ENCODE measurements at places on chromosomes 5 and 9.

- no peak for DNase-seq
- no peaks in the 10 kb centered on the region for H3K36me3 ChIP-seq
- H3K27me3 ChIP-seq, result no peaks in the 10 kb centered on the region
- no peaks in the 10 kb centered on the region for H3K4me1 ChIP-seq
- H3K27ac ChIP-seq, result no peak overlapping the region
Measured at GRCh38 chr5:166302166-166302565, 1989.3 kb upstream of the WWC1 start.

- H3K27ac ChIP-seq, result no peak overlapping the region
- H3K4me3 ChIP-seq, result no peak overlapping the region
- H3K4me1 ChIP-seq, result no peaks in the 10 kb centered on the region
- H3K36me3 ChIP-seq, result no peaks in the 10 kb centered on the region
- DNase-seq, result no peak
- H3K27me3 ChIP-seq, result no peaks in the 10 kb centered on the region
Measured at GRCh38 chr5:92977846-92978540, 603.0 kb downstream of the NR2F1-AS1 start.

GRCh38 chr9:136439481-136440408 lies at the start of gene INPP5E:
Gene INPP5E, minus strand, starts transcription at chr9:136439845. Its CDS starts 426 bp downstream, at chr9:136439419.
- DNase-seq, result peak; percentile 89
- peaks cover 30% of the 10 kb centered on the region for H3K36me3 ChIP-seq
- peak within 1 kb of the TSS; percentile 56 for H3K4me3 ChIP-seq
- no peaks in the 10 kb centered on the region for H3K27me3 ChIP-seq

GRCh38 chr9:79000230-79001002 lies 571.3 kb upstream of the TLE4 start:
- H3K4me1 ChIP-seq, result no peaks in the 10 kb centered on the region
- no peak for DNase-seq
- no peaks in the 10 kb centered on the region for H3K27me3 ChIP-seq
- H3K27ac ChIP-seq, result no peak overlapping the region
- no peaks in the 10 kb centered on the region for H3K36me3 ChIP-seq

GRCh38 chr5:96064877-96065276 lies 103.2 kb upstream of the ELL2 start:
- H3K27ac ChIP-seq, result no peak overlapping the region
- no peaks in the 10 kb centered on the region for H3K36me3 ChIP-seq
- DNase-seq, result no peak
- no peak overlapping the region for H3K4me3 ChIP-seq
- H3K27me3 ChIP-seq, result no peaks in the 10 kb centered on the region

GRCh38 chr9:8825585-8826147 lies 1026.1 kb upstream of the DMAC1 start:
- H3K27ac ChIP-seq, result no peak overlapping the region
- no peaks in the 10 kb centered on the region for H3K4me1 ChIP-seq
- no peak for DNase-seq
- H3K27me3 ChIP-seq, result no peaks in the 10 kb centered on the region
- H3K4me3 ChIP-seq, result no peak overlapping the region

- peak overlapping the region; percentile 79 for H3K27ac ChIP-seq
- H3K4me3 ChIP-seq, result peak overlapping the region; percentile 94
- H3K4me1 ChIP-seq, result peaks cover 16% of the 10 kb centered on the region
- no peaks in the 10 kb centered on the region for H3K36me3 ChIP-seq
Measured at GRCh38 chr5:68217528-68217927, 2.0 kb downstream of the PIK3R1 start.

- DNase-seq, result no peak
- no peak overlapping the region for H3K4me3 ChIP-seq
- no peaks in the 10 kb centered on the region for H3K27me3 ChIP-seq
- H3K36me3 ChIP-seq, result no peaks in the 10 kb centered on the region
- H3K4me1 ChIP-seq, result no peaks in the 10 kb centered on the region
- H3K27ac ChIP-seq, result no peak overlapping the region
Measured at GRCh38 chr5:125044491-125045282, 298.2 kb upstream of the ZNF608 start.

DNA sequence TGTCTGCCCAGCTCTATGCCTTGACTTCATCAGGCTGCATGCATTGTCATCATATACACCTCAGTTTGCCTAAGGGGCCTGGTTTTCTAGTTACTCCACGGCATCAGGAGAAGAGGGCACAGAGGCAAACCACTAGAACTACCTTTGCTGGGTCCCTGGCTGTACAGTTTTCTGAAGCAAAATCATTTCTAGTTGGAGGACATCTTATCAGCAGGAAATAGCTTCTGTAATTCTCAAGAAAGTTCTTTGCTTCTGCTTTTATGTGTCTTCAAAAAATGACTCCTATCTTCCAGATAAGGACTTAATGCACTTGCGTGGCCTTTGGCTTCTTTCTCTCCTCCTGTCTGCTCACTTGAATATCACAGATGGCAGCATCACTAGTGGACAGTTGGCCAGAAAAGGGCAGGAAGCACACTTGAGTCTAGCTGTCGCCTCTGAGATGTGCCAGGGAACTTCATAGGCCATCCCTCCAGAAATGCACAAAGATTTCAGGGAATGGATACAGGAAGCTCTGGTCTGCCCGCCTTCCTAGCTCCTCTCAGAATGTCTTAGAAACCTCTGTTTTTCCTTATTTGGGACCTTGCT lies 22.4 kb upstream of the LTC4S start:
- no peak for DNase-seq
- H3K36me3 ChIP-seq, result peaks cover 85% of the 10 kb centered on the region
- no peak overlapping the region for H3K27ac ChIP-seq
- H3K27me3 ChIP-seq, result no peaks in the 10 kb centered on the region
- H3K4me3 ChIP-seq, result no peak overlapping the region
